ENCODE measurements at places on chromosomes 2 and 18.
A peak's percentile ranks its signal among the peaks of the same experiment; 100 is the strongest.

- DNase-seq = no peak
Measured at GRCh38 chr18:28635530-28635929, 458.6 kb upstream of the CDH2 start.

- peak; percentile 40 for DNase-seq
Measured at GRCh38 chr2:190763901-190764514, 115.1 kb downstream of the NAB1 start.

DNA sequence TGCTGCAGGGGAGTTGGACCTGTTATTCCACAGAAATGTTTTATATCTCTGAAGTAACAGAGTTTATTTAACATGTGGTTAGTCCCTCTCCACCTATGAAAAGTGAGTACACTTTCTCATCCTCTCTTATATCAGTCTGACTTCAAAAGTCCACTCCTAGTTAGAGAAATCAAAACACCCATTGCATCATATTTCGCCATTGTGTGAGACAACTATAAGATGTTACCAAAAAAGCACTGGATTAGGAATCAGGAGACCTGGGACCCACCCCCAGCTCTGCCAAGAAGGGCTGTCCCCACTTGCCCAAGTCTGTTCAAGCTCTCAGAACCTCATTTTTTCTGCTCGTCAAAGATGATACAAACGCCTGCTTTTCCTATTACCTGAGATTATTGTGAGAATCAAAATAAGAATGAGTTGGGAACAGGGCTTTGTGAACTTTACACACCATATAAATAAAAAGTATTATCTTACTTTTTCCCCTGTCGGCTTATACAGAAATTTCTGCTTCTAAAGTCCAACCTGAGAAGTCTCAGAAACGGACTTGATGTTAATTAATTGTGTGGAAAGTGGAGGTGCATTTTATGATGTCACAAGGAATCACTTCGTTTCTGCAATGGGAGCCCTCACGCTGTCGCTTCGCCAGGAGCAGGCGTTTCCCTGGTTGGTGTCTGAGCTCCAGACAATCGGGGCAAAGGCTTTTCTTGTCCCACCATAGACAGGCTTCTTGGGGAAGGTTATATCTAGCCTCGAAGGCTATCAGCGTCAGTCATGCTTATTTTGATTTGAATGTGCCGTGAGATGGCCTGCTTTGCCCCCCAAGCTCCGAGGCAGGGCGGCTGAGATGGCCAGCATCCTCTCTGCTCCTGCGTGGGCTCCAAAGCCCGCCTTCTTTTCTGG lies 89.6 kb upstream of the ZNF516 start:
- no peak for DNase-seq

DNA sequence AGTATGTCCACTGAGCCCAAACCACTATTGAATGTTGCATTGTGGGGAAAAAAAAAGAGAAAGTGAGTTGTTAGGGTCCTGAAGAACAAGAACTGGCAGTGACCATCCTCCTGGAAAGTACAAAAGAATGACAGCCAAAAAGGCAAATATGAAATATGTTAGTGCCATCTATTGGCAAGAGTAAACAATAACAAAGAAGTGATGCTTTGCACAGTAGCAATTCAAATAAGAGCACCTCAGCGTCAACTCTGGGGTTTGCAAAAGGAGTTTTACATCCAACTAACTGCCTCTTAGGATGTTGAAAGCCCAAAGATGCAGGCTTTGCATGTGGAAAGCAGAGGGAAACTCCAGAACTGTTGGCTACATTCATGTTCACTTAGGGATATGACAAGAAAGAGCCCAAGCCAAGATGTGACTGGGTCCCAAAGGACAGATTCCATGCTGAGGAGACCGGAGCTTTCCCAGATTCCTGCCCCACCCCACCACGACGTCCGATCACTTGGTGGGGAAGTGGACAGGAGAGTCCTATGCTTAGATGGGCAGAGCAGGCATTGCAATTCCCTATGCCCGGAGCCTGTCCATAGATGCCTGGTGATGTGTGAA lies 15.6 kb downstream of the TRABD2A start:
- peak; percentile 1 for DNase-seq

DNA sequence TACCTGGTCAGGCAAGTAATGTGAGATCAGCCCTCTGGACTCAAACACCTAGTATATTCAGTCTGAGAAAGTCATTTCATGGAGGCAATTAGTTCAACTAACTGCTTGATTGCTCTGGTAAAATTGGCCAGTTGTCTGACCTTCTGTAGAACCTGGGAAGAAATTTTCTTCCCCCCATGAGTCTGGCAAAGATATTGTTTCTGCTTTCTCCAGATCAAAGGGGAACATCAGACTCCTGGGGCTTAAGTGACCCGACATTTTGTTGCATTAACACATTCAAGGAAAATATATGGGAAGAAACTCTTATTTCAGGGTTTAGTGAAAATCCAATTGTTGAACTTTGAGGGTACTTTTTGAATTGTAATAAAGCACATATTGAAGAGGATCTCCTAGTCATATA lies 375.1 kb downstream of the SUCLG1 start:
- DNase-seq = no peak

DNA sequence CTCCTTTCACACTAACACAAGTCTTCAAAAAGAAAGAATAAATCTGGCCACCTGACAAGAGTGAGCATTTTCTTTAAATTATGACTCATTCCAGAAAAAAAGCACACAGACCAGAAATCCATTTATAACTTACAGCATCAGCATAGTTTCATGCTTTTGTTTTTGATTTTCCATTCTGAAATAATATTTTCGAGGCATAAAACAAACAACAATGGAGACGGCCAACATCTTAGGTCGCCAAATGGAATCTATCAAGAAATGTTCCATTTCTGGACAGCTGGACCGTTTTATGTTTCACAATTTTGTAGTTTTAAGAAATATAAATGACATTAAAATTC lies 165.4 kb upstream of the ZFP36L2 start:
- DNase-seq = no peak

- no peak for DNase-seq
Measured at GRCh38 chr2:24403832-24404212, 43.5 kb upstream of the ITSN2 start.

- no peak for DNase-seq
Measured at GRCh38 chr2:176139661-176140512, 10.4 kb downstream of the HOXD8 start.

- no peak for DNase-seq
Measured at GRCh38 chr2:166700079-166700478, 188.2 kb upstream of the XIRP2 start.

GRCh38 chr18:35463827-35464226 lies 33.9 kb downstream of the INO80C start:
- no peak for DNase-seq

GRCh38 chr2:69561101-69561500 lies 82.4 kb downstream of the AAK1 start:
- DNase-seq = no peak

- no peak for DNase-seq
Measured at GRCh38 chr2:67342394-67342793, 54.7 kb upstream of the ETAA1 start.

GRCh38 chr18:45608400-45608799 lies 6.9 kb upstream of the SLC14A2 start:
- DNase-seq = no peak

DNA sequence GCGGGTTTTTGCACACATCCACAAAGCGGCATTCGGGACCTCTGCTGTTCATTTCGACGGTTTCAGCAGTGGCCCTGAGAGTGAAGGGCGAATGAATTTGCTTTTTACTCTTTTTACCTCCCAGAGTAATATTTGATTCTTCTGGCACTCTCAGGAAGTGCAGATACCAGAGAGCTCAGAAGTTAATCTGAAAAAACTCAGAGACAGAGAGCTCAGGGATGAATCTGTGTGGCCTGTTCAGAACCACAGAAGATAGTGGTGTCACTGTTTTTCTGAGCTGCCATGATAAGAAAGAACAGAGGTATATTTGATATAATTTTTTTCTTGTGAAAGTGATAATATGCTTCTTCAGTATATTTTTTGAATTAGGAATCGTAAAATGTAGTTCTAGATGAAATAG lies 129.3 kb downstream of the MBP start:
- DNase-seq = no peak

- no peak for DNase-seq
Measured at GRCh38 chr2:229875549-229875948, 46.3 kb downstream of the TRIP12 start.

- no peak for DNase-seq
Measured at GRCh38 chr2:129881786-129882396, 97.6 kb upstream of the RAB6C start.

- DNase-seq = no peak
Measured at GRCh38 chr2:198173864-198174263, 369.5 kb downstream of the PLCL1 start.

- no peak for DNase-seq
Measured at GRCh38 chr18:51660188-51660715, 462.8 kb upstream of the MEX3C start.

GRCh38 chr2:147715807-147716206 lies 129.0 kb upstream of the ACVR2A start:
- no peak for DNase-seq

DNA sequence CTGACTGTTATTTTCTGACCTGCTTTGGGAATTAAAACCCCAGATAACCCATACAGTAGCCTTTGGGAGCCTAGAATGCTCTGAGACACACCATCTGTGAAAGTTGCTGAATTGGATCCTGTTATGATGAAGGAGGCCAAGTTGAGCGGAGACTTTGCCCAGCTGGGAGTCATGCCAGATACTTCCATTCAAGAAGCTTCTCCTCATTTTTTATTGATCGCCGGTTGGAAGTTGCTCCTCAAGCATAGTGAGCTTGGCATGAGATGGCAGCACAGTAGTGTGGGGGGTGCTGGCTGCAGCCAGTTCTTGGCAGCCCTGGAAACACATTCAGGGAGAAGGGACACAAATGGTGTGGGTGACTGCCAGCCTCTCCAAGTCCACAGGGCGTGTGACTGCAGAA lies 270.7 kb upstream of the NRP2 start:
- no peak for DNase-seq

GRCh38 chr2:101803945-101804696 lies 106.6 kb downstream of the MAP4K4 start:
- DNase-seq = no peak

- no peak for DNase-seq
Measured at GRCh38 chr2:127157114-127157513, 50.2 kb upstream of the BIN1 start.

DNA sequence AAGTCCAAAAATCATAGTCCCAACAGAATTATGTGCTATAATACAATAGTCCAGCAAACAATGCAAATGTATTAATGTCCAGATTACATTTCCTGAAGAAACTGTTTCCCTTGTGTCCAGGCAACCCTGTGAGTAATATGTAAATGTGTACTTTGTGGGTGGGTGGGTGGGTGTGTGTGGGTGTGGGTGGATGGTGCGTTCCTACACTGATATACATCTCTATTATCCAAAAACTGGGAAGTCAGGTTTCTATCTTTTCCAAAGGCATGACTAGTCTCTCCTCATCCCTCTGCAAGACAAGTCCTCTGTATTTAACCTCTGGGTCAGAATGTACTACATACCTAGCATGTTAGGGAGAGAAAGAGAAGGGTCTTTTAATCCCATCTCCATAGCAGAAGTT lies 71.6 kb downstream of the LNPK start:
- DNase-seq = no peak

GRCh38 chr2:223235986-223236385 lies 184.0 kb downstream of the KCNE4 start:
- no peak for DNase-seq

DNA sequence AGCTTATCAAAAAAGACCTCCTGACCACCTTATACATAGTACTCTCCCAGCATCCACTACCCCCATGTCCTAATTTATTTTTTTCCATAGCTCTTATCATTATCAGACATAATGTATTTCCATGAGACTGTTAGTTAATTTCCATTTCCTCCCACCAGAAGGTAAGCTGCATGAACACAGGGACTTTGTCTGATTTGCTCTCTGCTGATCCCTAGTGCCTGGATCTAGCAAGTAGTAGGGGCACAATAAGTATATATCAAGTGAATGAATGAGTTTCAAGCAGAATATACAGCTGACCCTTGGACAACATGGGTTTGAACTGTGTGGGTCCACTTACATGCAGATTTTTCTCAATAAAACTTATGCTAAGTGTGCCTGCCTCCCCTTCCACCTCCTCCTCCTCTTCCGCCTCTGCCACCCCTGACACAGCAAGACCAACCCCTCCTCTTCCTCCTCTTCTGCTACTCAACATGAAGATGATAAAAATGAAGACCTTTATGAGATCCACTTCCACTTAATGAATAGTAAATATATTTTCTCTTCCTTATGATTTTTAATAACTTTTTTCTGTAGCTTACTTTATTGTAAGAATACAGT lies 53.8 kb downstream of the CTAGE1 start:
- DNase-seq = no peak

DNA sequence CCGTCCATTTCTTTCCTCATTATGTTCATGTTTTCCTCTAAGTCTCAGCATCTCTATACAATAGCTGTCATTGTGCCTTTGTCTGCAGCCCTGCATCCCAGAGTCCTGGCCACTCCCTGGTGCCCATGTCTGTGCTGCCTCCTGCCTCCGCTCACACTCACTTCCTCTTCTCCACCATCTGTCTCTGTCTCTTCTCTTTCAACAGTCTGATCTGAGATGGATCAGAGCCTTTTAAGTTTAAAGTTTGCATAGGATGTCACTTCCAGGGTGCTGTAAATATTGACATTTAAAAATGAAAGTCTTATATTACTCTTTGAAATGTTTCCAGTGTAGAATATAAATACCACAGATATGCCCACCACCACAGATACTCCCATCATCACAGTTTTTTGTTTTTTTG lies 42.7 kb downstream of the UBE2F start:
- DNase-seq = no peak

- no peak for DNase-seq
Measured at GRCh38 chr2:46937471-46937901, 21.9 kb upstream of the MCFD2 start.

GRCh38 chr2:201513271-201513670 lies 61.7 kb downstream of the STRADB start:
- no peak for DNase-seq

DNA sequence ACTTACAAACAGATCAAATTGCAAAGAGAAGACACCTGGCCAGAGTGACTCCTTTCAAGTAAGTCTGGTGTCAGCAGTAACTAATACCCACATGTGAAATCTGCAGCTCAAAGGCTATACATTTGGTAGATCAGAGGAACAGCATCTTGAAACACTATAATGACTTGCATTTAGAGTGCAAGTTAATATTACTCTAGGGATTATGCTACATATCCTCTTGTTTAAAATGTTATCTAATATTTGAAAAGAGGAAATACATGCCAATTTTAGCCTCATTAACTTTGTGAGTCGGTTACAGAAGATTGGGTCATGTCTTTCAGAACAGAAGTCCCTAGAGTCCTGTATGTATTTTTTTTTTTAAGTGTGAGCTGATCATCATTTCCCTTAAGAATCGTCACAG lies 15.2 kb downstream of the LANCL1 start:
- no peak for DNase-seq

DNA sequence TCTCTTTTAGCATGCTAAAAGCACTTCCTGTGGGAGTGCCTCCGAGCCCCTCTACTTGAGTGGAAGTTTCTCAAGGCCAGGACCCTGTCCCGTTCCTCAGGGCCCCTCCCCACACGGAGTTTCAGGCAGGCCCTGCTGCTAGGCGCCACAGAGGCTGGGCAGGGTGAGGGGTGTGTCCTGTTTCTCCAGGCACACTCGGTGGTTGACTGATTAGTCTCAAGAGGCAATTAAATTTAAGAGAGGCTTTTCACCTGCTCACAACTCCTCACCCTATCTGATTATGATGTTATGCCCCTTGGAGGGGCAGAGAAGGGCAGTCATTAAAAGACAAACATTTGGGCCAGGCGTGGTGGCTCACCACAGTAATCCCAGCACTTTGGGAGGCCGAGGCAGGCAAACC lies 160.8 kb upstream of the HAAO start:
- no peak for DNase-seq

Measured in activated CD4-positive, alpha-beta T cell treated with anti-CD3 and anti-CD28 coated beads for 48 hours (primary cell).